Activated T-helper 1 cell treated with anti-CD3 and anti-CD28 coated beads, Interleukin-12 subunit alpha, Interleukin-12 subunit beta, Interleukin-2, Interleukin-4 antibody, amounts not matched to agents 30 ng/mL and 10 ng/mL and 1 ng/mL, durations not matched to agents 14 hours and 24 hours and 36 hours (primary cell): ENCODE measurements at places on chromosomes 1 and 21.

- H3K27ac ChIP-seq, result peak overlapping the region; percentile 9
- no peak overlapping the region for H3K4me3 ChIP-seq
- peaks cover 1% of the 10 kb centered on the region for H3K27me3 ChIP-seq
- peaks cover 32% of the 10 kb centered on the region for H3K4me1 ChIP-seq
These were observed 13.0 kb downstream of the VANGL1 start for GRCh38 chr1:115654663-115655305.

- peaks cover 32% of the 10 kb centered on the region for H3K4me1 ChIP-seq
- H3K27ac ChIP-seq, result no peak overlapping the region
- H3K36me3 ChIP-seq, result peaks cover 30% of the 10 kb centered on the region
- no peaks in the 10 kb centered on the region for H3K27me3 ChIP-seq
- DNase-seq, result no peak
These were observed 8.2 kb upstream of the METTL18 start for GRCh38 chr1:169802888-169803287.

DNA sequence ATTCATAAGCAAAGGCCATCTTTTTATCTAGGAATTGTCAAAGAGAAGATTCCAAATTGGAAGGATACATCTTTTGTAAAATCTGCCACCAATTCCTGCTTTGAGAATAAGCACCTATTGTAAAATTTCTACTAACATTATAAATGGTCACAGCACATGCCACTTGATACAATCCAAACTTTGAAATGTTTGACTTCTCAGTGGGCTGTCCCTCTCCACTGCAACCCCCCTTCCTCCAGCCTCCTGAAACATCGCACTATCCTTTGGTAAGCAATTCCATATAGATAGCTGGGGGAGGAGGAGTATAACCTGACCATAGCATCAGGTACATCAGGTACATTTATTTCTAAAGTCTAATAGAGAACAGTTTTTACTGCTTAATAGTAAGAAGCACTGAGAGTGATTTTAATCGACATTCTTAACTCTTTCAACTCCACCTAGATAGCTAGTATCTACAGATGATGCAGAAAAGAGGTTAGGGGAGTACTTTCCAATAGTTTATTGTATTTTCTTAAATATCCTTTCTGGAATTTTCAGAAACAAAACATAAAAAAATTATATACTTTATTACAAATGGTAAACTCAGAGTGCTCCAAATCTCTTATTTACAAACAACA lies 2.9 kb downstream of the JUN start:
- no peak for DNase-seq
- no peak overlapping the region for H3K27ac ChIP-seq
- H3K4me1 ChIP-seq, result peaks cover 23% of the 10 kb centered on the region
- peaks cover 36% of the 10 kb centered on the region for H3K36me3 ChIP-seq
- peak overlapping the region; percentile 96 for H3K4me3 ChIP-seq

- no peaks in the 10 kb centered on the region for H3K36me3 ChIP-seq
- no peak overlapping the region for H3K27ac ChIP-seq
- DNase-seq, result no peak
- H3K27me3 ChIP-seq, result no peaks in the 10 kb centered on the region
These were observed 61.7 kb downstream of the ARID4B start for GRCh38 chr1:235266325-235266724.

GRCh38 chr1:230300322-230301301 lies 125.5 kb downstream of the PGBD5 start:
- H3K4me1 ChIP-seq, result peaks cover 8% of the 10 kb centered on the region
- DNase-seq, result no peak
- no peak overlapping the region for H3K4me3 ChIP-seq
- no peak overlapping the region for H3K27ac ChIP-seq

- H3K27ac ChIP-seq, result no peak overlapping the region
- peaks cover 27% of the 10 kb centered on the region for H3K27me3 ChIP-seq
- H3K36me3 ChIP-seq, result no peaks in the 10 kb centered on the region
- no peak for DNase-seq
- H3K4me1 ChIP-seq, result no peaks in the 10 kb centered on the region
These were observed 27.0 kb downstream of the TRIM11 start for GRCh38 chr1:228379666-228380065.

GRCh38 chr21:41478319-41479177 lies 29.4 kb downstream of the TMPRSS2 start:
- no peaks in the 10 kb centered on the region for H3K36me3 ChIP-seq
- no peak for DNase-seq
- H3K4me1 ChIP-seq, result no peaks in the 10 kb centered on the region
- H3K4me3 ChIP-seq, result no peak overlapping the region
- H3K27ac ChIP-seq, result no peak overlapping the region
- H3K27me3 ChIP-seq, result peaks cover 10% of the 10 kb centered on the region

DNA sequence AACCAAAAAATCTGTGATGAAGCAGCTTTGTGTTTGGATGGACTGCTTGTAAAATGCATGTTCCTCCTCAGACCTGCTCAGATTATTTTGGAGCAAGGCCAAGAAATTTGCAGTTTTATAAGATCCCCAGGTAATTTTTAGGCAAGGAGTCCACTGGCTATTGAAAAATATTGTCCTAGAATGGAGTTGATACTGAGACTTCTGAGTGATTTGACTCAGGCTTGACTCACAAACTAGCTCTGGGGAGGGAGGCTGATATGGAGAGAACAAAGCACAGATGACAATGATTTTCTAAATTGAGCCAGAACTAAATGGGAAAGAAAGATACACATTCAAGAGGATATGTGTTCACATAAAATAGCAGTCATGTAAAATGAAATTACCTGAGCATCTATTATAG lies 36.7 kb downstream of the AGL start:
- no peaks in the 10 kb centered on the region for H3K27me3 ChIP-seq
- no peak overlapping the region for H3K27ac ChIP-seq
- H3K36me3 ChIP-seq, result peaks cover 14% of the 10 kb centered on the region
- H3K4me1 ChIP-seq, result no peaks in the 10 kb centered on the region
- DNase-seq, result no peak

DNA sequence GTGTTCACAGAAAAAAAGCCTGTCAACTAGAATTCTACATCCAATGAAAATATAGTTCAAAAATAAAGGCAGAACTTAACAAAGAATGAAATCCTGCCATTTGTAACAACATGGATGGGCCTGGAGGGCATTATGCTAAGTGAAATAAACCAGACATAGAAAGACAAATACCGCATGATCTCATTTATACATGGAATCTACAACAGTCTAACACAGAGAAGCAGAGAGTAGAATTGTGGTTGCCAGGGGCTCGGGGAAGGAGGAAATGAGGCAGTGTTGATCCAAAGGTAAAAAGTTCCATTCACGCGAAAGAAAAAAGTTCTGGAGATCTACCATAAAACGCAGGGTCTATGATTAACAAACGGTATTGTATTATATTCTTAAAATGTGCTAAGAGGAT lies 282.6 kb downstream of the MRPL39 start:
- H3K4me3 ChIP-seq, result no peak overlapping the region
- DNase-seq, result no peak
- no peaks in the 10 kb centered on the region for H3K4me1 ChIP-seq
- no peaks in the 10 kb centered on the region for H3K27me3 ChIP-seq

GRCh38 chr1:41416552-41417334 lies 55.5 kb downstream of the FOXO6 start:
- H3K4me3 ChIP-seq, result no peak overlapping the region
- peaks cover 3% of the 10 kb centered on the region for H3K27me3 ChIP-seq
- H3K36me3 ChIP-seq, result no peaks in the 10 kb centered on the region
- DNase-seq, result peak; percentile 39

GRCh38 chr1:217626321-217626720 lies 4.6 kb downstream of the GPATCH2 start:
- no peak for DNase-seq
- peaks cover 6% of the 10 kb centered on the region for H3K36me3 ChIP-seq
- no peaks in the 10 kb centered on the region for H3K27me3 ChIP-seq
- no peak overlapping the region for H3K27ac ChIP-seq

- peak overlapping the region; percentile 80 for H3K4me3 ChIP-seq
- peaks cover 12% of the 10 kb centered on the region for H3K27me3 ChIP-seq
- H3K4me1 ChIP-seq, result peaks cover 35% of the 10 kb centered on the region
- no peak for DNase-seq
These were observed 400 bp upstream of the COG2 start for GRCh38 chr1:230641900-230642262.
